Calu3 (cell line): ENCODE measurements at places on chromosomes 11 and 22. TPM values are rescaled to one million over a fixed set of nuclear protein-coding genes. Genes with fewer than 3 reads are reported as not detected.
A peak's percentile ranks its signal among the peaks of the same experiment; 100 is the strongest.

The SORL1 gene
- total RNA-seq = 5.9 and 6.1 TPM in 2 replicates

DNA sequence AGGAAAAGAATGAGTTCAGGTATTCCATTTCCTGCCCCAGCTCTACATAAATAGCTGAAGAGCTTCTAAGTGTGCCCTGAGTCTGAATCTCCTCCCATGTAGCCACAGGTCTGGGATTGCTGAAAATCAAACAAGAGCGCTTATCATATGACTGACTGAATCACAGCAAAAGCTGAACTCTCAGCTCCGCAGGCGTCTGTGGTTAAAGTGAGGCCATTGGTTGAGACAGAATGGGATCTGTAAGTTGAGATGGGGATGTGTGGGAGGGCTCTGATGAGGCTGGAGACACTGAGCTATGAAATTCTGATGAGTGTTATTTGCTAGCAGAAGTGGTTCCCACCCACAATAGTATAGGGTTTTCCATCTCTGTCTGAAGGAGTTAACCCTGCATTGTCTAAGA is 637.0 kb downstream of the OPCML start:
- no peak for DNase-seq

GRCh38 chr11:45169310-45170072 is 23.1 kb downstream of the PRDM11 start:
- DNase-seq = no peak

The POU2AF3 gene
- 3.4 and 3.8 TPM in 2 replicates for total RNA-seq

The OR6X1 gene
- not detected in 2 replicates for total RNA-seq

The MPZL2 gene
- 69.6 and 81.7 TPM in 2 replicates for total RNA-seq

The FAM227A gene
- 9.6 and 10.8 TPM in 2 replicates for total RNA-seq

The ESAM gene
- 1.0 and 1.1 TPM in 2 replicates for total RNA-seq

GRCh38 chr22:19629720-19630419 is 84.4 kb upstream of the SEPTIN5 start:
- peak; percentile 86 for DNase-seq

- no peak for DNase-seq
Observed at GRCh38 chr22:25702571-25703167, 39.3 kb upstream of the MYO18B start.

DNA sequence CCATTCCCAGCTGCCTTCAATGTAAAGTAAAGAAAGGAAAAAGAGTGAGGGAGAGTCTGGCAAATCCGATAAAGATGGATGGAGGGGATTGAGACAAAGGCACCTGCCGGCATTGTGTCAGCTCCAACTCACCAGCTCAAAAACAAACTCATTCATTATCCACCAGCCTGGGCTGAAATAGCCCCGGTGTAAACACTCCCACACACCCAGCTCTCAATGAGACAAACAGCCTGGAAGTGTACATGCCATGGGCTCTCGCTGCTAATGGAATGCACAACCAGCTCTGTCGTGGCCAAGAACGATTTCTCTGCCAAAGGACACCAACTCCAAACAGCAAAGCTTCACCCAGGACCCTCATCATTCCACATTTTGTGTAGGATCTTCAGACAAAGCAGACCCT is 89.3 kb upstream of the OPCML start:
- DNase-seq = no peak

DNA sequence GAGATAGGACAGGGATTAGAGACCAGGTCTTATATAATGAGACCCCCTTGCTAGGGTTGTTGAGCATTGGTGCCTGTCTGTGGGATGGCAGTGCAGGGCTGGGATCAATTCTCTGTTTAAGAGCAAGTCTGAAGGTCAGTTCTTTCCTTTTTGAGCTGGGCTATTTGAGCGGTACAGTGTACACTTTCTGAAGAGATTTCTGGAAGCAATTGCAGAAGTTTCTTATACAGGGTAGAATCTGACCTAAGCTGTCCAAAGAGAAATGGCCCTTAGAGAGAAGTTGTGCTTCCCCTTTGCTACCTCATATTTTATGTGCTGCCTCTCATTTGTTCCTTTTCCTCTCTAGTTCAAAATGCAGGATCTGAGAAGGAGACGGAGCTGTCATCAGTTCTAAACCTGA is 35.8 kb downstream of the CSTPP1 start:
- DNase-seq = no peak

- no peak for DNase-seq
Observed at GRCh38 chr11:111665777-111666176, 63.5 kb downstream of the SIK2 start.

DNA sequence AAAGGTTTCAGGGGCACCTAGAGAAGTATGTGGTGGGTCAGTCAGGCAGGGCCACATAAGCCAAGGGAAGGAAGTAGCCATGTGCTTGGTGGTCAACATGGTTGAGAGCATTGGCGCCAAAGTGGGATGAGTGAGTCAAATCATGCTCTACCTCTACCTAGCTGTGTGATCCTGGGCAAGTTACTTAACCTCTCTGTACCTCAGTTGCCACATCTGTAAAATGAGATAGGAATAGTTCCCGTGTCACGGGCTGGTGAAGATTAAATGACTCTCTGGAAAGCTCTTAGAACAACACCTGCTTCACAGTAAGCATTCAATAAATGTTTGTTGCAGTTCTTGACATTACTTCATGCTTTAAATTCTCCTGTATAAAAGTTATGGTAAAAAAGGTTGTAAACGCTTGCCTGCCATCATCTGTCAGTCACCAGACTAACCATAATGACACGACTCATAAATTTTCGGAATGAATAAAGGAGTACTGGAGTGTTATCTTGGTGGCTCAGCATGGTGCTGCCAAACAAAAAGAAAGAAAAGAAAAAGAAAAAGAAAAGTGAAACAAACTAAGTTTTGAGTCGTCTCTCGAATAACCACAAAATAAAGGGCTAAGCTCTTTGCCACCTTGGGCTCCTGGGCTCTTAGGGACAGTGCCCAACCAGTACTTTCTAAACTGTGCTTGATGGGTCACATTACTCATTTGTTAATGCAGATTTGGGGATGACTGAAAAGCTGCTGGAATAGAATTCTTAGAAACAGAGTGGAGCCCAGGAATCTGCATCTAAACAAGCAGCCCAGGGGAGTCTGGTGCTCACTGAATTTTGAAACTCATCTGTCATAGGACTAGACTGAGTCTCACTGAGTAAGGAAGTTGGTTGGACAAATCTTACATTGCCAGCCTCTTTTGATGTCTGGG is 107.6 kb downstream of the LDLRAD3 start:
- no peak for DNase-seq

DNA sequence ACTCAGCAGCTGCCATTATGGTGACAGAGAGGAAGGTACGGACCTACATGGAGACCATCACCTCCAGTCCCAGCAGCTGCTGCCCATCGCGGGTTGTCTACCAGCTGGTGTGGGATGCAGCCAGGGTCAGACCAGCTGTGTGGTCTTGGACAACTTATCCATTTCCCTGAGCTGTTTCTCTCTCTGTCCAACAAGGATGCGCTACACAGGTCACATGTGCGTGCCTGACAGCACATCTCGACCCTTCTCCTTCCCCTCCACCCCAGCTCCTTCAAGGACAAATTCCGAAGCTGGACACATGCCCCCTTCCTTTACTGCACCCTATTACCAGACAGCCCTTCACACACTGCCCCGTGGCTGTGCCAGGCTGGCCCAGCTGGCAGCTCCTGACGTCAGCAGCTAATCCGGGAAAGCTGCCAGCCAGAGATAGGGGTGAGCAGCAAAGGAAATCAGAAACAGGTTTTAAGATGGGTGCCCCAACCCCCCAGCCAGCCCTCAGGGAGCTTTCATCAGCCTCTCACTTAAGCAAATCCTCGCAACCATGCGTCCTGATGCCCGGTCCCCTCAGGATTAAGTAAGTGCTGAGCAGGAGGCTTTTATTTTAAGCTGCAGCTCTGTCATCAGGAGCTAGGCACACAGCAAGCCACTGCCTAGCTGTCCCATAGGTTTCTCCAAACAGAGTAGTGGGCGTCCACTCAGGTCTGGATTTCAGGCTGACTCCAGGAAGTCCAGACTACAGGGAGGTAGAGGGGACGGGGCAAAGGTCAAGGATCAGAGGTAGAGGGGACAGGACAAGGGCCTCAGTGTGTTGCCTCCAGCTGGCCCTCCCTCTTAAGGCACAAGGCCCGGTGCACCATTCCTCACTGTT is 20.3 kb downstream of the TEF start:
- peak; percentile 85 for DNase-seq

The SERPING1 gene
- 61.8 and 112 TPM in 2 replicates for total RNA-seq

The RIMBP3B gene
- 0.17 TPM in 1 of 2 replicates, not detected in the other for total RNA-seq
